ENCODE measurements at places on chromosomes 3 and 15. TPM values are rescaled to one million over a fixed set of nuclear protein-coding genes. Genes with fewer than 3 reads are reported as not detected.

DNA sequence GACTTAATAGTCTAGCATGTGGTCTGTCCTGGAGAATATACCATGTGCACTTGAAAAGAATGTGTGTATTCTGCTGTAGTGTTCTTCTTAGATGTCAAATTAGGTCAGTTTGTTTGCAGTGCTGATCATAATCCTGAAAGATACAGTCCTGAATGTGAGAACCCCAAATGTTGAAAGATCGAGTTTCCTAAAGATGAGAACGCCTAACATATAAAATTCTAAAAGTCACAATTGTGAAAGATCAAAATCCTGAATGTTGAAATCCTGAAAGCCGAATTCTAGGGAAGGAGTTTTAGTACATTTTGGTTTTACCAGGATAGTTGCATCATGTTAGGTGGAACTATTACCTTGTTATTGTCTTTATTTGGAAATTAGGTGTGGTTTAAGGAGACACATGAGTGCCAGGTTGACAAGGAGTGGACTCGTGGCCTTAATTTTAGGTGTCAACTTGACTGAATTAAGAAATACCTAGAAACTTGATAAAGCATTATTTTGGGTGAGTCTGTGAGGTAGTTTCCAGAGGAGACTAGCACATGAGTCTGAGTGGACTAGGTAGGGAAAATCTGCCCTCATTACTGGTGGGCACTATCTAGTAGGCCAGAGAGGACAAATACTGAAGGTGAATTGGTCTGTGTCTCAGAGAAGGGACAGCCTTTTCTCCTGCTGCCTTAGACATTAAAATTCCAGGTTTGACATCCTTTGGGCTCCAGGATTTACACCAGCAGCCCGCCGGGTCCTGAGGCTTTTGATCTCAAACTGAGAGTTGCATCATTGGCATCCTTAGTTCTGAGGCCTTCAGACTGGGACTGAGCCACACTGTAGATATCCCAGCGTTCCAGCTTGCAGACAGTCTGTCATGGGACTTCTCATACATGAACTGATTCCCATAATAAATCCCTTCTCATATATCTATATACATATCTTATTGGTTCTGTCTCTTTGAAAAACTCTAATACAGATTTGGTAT lies 77.1 kb downstream of the LRRC28 start:
- H3K27ac ChIP-seq: peak overlapping the region; percentile 29
- no peak for DNase-seq
- H3K27me3 ChIP-seq: no peaks in the 10 kb centered on the region
- H3K4me3 ChIP-seq: no peak overlapping the region

- H3K27ac ChIP-seq: no peak overlapping the region
- no peak for DNase-seq
- H3K4me3 ChIP-seq: no peak overlapping the region
- H3K4me1 ChIP-seq: peaks cover 8% of the 10 kb centered on the region
Measured at GRCh38 chr3:133706033-133706432, 40.2 kb upstream of the TF start.

DNA sequence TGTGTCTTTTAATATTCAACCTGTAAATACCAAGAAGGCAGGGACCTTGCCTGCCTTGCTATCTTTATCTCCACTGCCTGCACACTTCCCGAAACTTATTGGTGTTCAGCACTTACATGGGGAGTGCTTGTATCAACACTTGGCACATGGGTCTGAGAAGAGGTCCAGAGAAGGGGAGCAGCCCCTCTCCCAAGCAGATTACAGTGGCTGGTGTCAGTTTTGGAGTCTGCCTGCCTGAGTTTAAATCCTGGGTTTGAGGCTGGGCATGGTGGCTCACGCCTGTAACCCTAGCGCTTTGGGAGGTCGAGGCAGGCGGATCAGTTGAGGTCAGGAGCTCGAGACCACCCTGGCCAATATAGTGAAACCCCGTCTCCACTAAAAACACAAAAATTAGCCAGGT lies 20.3 kb downstream of the MESD start:
- no peak overlapping the region for H3K27ac ChIP-seq
- H3K4me3 ChIP-seq: no peak overlapping the region
- H3K36me3 ChIP-seq: peaks cover 9% of the 10 kb centered on the region

GRCh38 chr3:118548434-118548833 lies 486.2 kb downstream of the IGSF11 start:
- no peak overlapping the region for H3K4me3 ChIP-seq
- H3K4me1 ChIP-seq: no peaks in the 10 kb centered on the region
- H3K27ac ChIP-seq: no peak overlapping the region
- no peak for DNase-seq
- no peaks in the 10 kb centered on the region for H3K36me3 ChIP-seq

DNA sequence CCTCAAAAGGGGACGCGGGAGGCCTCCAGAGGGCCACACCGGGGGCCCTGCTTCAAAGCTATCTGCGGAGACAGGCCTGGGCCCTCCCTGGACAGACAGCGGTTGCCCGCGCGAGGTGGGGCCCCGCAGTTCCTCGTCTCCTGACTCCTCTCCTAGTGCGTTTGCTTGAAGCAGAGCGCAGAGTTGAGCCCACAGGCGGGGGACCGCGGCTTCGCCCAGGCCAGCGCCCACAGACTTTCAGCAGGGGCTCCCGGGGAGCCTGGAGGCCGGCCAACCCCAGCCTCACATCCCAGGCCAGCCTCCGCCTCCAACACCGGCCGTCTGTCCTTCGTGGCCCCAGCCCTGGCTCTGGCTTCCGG lies 540 bp upstream of the ADAMTS7 start:
- H3K27me3 ChIP-seq: no peaks in the 10 kb centered on the region
- no peak for DNase-seq

- no peaks in the 10 kb centered on the region for H3K36me3 ChIP-seq
- H3K4me3 ChIP-seq: no peak overlapping the region
- H3K27ac ChIP-seq: no peak overlapping the region
- DNase-seq: no peak
Measured at GRCh38 chr3:10432156-10432845, 73.1 kb downstream of the ATP2B2 start.

DNA sequence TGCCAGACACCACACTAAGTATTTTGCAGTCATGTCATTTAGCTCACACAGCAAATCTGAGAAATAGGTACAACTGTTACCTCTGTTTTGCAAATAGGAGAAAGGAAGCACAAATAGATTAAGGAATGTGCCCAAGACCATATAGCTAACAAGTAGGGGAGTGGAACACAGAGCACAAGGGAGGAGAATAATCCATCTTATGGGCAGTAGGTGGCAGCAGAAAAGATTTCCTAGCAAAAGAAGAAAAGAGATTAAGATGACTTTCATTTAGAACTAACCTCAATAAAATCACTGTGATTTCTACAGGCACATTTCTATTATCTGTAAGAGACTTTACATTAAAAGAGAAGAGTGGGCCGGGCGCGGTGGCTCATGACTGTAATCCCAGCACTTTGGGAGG lies 49.1 kb downstream of the NR1I2 start:
- H3K27me3 ChIP-seq: no peaks in the 10 kb centered on the region
- H3K27ac ChIP-seq: no peak overlapping the region
- no peak overlapping the region for H3K4me3 ChIP-seq
- H3K4me1 ChIP-seq: peaks cover 3% of the 10 kb centered on the region
- DNase-seq: no peak

The CHRD gene
- 9.2 TPM for polyA plus RNA-seq

The ST6GAL1 gene
- polyA plus RNA-seq: 425 TPM

The CCR2 gene
- polyA plus RNA-seq: 1.5 TPM

The ULK4 gene
- polyA plus RNA-seq: 1.7 TPM

The EFCC1 gene
- 0.33 TPM for polyA plus RNA-seq
